ENCODE measurements at places on chromosomes 4 and X. TPM values are rescaled to one million over a fixed set of nuclear protein-coding genes. Genes with fewer than 3 reads are reported as not detected.

The PROM1 gene
- polyA plus RNA-seq, result 42.9 TPM

The ARHGAP36 gene
- 382 TPM for polyA plus RNA-seq

The EPHA5 gene
- polyA plus RNA-seq, result 0.24 TPM

The PRSS12 gene
- 23.1 TPM for polyA plus RNA-seq

The DDX53 gene
- polyA plus RNA-seq, result not detected

The RRH gene
- polyA plus RNA-seq, result 0.64 TPM

The SFRP2 gene
- 117 TPM for polyA plus RNA-seq

The SCML2 gene
- 10.1 TPM for polyA plus RNA-seq

The TRIM75 gene
- 0.12 TPM for polyA plus RNA-seq

The CNKSR2 gene
- 1.8 TPM for polyA plus RNA-seq

The WNK3 gene
- polyA plus RNA-seq, result 3.2 TPM

The CSAG2 gene
- not detected for polyA plus RNA-seq

The AR gene
- 8.5 TPM for polyA plus RNA-seq

The COL4A5 gene
- 16.6 TPM for polyA plus RNA-seq

The SORBS2 gene
- polyA plus RNA-seq, result 13.3 TPM

The LPAR4 gene
- polyA plus RNA-seq, result 47.0 TPM

The NAP1L3 gene
- 7.4 TPM for polyA plus RNA-seq

The NXF2 gene
- polyA plus RNA-seq, result not detected

The CD38 gene
- 1.4 TPM for polyA plus RNA-seq

The XPNPEP2 gene
- 4.4 TPM for polyA plus RNA-seq

Measured in muscle of back (tissue), 13 donors.